Hematopoietic multipotent progenitor cell (in vitro differentiated cells): ENCODE measurements at places on chromosomes 1 and 21.

DNA sequence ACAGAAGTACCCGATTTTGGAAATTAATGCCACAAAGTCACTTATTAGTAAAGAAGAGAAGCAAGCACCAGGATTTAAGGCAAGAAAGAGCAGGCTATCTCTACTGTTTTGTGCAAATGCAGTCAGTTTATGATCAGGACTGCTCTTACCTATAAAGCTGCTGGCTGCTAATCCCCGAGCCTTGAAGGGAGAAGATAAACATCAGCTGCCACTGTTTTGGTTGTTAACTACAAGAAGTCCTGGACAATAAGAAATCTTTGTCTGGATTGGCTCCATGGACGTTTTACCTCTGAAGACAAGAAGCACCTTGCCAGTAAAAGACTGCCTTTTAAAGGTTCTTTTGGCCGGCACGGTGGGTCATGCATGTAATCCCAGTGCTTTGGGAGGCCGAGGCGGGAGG lies 21.4 kb downstream of the FRRS1 start:
- no peak for DNase-seq

DNA sequence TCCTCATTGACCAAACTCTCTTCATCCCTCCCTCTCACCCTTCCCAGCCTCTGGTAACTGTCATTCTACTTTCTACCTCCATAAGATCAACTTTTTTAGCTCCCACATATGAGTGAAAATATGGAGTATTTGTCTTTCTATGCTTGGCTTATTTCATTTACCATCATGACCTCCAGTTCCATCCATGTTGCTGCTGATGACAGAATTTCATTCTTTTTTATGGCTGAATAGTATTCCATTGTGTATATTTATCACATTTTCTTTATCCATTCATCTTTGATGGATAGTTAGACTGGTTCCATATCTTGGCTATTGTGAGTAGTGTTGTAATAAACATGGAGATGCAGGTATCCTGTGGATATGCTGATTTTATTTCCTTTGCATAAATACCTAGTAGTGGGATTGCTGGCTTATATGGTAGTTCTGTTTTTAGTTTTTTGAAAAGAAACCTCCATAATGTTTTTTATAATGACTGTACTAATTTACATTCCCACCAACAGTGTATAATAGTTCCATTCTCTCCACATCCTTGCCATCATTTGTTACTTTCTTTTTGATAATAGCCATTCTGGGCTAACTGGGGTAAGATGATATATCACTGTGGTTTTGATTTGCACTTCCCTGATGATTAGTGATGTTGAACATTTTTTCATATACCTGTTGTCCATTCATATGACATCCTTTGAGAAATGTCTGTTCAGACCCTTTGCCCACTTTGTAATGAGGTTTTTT lies 35.7 kb downstream of the IARS2 start:
- no peak for DNase-seq

DNA sequence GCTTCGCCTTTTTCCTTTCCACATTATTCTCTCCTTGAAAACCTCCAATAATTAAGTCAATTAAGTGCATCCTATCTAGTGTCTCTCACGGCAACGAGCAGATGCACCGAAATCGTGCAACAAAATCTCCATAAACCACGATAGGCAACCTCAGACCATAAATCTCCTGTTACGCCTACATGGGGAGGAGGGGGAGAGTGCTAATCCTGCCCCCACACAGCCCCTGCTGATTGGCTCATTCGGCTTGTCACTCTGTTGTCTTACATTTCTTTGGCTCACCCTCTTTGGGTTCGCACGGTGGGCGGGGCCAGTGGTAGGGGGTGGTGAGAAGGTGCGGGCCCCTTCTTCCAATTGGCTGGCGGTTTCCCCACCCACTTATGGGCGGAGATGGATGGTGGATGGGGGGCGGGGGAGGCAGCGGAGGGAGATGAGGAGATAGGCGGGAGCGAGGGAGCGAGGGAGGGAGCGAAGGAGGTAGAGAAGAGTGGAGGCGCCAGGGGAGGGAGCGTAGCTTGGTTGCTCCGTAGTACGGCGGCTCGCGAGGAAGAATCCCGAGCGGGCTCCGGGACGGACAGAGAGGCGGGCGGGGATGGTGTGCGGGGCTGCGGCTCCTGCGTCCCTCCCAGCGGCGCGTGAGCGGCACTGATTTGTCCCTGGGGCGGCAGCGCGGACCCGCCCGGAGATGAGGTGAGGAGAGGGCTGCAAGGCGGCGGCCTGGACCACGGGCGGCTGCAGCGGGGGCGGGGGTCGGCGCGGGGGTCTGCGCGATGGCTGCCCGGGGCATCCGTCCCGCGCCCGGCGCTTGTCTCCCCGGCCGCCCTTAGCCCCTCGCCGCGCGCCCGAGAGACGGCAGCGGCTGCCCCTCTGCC lies at the start of gene ITSN1:
Gene ITSN1, plus strand, starts transcription at position 475 of the 869 bp plus-strand sequence. CDS start 76,328 bp downstream, outside the sequence.
- peak; percentile 99 for DNase-seq

DNA sequence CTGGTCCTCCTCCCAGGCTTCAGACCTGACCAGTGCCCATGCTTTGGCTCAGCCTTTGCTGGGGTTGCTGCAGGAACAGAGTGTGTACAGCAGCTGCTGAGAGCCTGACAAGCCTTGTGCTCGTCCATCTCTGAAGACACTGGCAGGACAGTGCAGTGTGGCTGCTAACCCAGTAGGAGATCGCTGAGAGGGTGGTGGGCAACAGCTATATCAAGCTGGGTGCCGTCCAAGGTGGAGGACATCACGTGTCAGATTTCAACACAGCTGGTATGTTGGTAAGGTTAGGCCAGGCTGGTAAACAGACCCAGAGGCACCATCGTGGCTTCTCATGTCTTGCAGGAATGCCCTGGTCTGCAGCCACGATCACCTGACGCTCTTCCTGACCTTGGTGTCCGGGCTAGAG lies 17.9 kb upstream of the SLC25A34 start:
- DNase-seq = no peak

DNA sequence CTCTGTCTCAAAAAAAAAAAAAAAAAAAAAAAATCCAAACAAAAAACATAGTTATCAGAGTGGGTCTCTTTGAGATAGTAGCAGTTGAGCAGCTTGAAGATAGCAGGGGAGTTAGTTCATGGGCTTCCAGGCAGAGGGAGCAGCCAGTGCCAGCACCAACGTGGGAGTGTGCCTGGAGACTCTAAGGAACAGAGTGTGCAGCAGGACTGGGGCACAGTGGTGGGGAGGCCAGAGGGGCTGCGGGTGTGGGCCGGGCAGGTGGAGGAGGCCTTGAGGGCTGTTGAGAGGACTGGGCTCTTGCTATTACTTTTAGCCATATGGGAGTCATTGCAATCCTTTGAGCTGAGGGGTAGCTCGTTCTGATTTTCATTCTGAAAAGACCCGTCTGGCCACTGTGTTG lies 63.8 kb downstream of the RYR2 start:
- no peak for DNase-seq

DNA sequence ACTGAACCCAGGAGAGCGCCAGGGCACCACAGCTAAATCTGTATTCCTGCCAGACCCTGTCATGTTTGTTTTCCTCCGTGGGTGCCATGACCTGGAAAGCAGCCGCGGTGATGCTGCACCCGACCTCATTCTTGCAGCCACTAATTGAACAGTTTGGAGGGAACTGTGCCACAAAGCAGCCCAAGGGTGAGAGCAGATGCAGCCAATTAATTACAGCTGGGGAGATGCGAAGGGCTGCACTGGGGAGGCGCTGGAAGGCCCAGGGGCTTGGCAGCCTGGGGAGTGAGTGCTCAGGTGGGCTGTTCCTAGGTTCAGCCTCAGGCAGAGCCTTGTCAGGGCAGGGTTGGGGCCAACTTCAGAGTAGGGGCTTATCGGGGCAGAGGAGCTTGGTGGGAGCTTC lies 158.4 kb upstream of the CD34 start:
- no peak for DNase-seq

DNA sequence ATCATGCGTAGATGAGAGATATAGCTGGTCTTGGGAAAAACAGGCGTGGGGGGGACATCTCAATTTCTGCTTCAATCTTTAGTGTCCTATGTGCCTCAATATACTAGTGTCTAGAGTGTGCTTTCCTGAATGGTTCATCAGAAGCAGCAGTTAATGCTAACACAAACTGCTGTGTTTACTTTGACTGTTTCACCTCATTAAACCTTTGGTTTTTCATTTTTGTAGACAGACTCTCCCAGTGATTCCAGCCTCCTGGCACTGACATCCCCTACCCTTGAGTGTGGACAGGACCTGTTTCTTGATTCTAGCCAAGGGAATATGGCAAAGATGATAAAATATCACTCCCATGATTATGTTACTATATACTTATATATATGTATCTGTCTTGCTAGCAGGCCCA lies 37.6 kb downstream of the ZYG11A start:
- no peak for DNase-seq

GRCh38 chr1:1540090-1540817 lies at the start of gene TMEM240:
Gene TMEM240 (minus strand): TSS chr1:1540624. CDS start chr1:1540346, 278 bp downstream.
- peak; percentile 53 for DNase-seq

DNA sequence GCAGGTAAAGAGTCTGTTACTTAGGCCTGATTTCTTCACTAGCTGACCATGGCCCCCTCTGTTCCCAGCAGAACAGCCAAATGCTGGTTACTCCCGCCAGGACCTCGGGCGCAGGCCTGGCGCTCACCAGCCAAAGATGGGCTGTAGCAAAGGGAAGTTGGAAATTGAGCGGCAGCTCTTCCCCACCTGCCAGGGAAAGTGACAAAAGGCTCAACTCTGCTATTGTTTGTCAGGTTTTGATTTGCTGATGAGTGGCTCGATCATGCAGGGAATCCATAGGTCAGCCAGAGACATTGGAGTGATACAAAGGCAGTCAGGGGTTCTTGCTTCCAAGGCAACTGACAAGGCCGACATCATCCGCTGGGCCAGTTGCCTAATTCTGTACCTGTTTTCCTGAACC lies 120.1 kb downstream of the ASTN1 start:
- no peak for DNase-seq

GRCh38 chr1:229105109-229105508 lies 165.8 kb upstream of the RAB4A start:
- no peak for DNase-seq

GRCh38 chr1:14625572-14625971 lies 27.1 kb downstream of the KAZN start:
- DNase-seq = no peak

DNA sequence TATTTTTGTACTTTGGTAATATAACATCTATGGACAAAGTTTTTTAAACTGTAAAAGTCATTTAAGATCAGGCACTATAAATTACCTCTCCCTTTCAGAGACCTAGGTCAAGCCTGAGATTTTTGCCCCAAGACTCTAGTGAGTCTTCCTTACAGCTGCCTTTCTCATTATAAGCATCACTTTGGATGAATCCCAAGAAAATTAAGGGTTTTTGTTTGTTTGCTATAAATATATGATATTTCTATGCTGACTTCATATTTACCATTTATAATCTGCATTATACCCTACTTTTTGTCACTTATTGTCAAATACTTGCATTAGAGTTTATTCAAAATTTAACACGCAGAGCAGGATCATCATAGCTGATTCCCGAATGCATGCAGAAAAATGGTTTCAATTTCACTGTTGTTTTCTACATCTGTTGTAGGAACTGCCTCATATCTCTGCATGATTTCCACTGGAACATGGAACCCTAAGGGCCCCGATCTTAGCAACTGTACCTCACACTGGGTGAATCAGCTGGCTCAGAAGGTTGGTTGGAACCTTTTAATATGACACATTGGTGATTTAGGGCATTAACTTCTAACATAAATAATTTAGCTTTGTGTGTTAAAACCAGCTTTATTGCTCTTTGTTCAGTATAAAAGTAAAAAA lies 150.0 kb downstream of the ADGRL2 start:
- DNase-seq = no peak

GRCh38 chr1:114094363-114094634 lies 59.4 kb downstream of the SYT6 start:
- no peak for DNase-seq

DNA sequence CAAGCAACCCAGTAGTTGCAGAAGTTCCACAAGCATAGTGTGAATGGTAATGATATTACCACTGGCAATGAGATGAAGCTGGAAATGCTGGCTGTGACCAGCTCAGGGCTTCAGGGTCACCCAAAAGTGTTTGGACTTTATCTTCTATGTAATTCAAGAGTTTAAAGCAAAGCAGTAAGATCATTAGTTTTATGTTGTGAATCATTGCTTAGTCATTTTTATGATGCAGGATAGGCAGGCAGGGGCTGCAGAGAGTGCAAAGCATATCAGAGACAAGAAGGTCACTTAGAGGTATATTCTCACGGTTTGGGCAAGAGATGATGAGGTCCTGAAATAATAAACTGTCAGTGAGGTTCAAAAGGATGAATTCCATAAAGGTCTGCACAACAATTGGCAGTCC lies 147.4 kb downstream of the OLFM3 start:
- no peak for DNase-seq

GRCh38 chr1:176656257-176656995 lies 193.5 kb downstream of the PAPPA2 start:
- no peak for DNase-seq

GRCh38 chr1:6700853-6701436 lies 671 bp downstream of the DNAJC11 start:
- no peak for DNase-seq

DNA sequence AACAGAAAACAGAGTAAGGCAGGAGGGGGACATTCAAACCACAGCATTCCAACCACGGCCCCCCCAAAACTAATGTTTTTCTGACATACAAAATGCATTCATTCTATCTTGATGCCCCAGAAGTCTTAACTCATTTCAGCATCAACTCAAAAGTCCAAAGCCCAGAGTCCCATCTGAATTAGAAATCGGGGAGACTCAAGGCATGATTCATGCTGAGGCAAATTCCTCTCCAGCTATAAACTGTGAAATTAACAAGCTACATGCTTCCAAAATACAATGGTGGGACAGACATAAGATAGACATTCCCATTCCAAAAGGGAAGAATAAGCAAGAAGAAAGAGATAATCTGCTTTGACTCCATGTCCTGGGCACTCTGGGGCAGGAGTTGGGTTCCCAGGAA lies 73.9 kb downstream of the KCNJ15 start:
- DNase-seq = no peak

GRCh38 chr1:156308078-156308477 lies 9.0 kb upstream of the VHLL start:
- no peak for DNase-seq

DNA sequence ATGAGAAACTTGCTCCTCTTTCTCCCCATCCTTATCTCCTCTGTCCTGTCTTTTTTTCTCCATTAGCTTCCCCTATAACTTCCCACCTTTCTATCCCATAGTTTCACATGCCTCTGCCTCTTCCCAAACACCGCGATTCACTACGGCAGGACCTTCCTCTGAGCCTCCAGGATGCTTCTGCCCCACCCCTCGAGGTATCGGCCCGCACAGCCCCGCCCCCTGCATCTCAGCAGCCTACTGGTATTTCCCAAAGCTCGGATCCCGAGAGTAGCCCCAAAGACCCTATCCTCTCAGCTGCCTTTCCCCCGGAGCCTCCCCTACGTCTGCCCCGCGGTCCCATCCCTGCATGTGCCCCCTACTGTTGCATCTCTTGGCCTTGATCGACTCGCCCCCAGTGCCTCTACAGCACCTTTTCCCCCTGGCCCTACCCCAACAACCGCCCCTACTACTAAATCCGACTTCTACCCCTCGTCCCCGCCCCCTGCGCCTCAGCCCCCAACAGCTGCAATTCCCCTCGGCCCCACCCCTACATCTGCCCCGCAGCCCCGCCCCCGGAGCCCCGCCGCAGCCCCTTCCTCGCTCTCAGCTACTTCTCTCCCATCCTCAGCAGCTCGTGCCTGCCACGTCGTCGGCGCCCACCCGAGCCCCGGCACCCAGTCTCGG lies 512 bp downstream of the PIAS3 start:
- DNase-seq = peak; percentile 75
